WTC11 (cell line): ENCODE measurements at places on chromosomes 16 and 17. TPM values are rescaled to one million over a fixed set of nuclear protein-coding genes. Genes with fewer than 3 reads are reported as not detected.
A peak's percentile ranks its signal among the peaks of the same experiment; 100 is the strongest.

DNA sequence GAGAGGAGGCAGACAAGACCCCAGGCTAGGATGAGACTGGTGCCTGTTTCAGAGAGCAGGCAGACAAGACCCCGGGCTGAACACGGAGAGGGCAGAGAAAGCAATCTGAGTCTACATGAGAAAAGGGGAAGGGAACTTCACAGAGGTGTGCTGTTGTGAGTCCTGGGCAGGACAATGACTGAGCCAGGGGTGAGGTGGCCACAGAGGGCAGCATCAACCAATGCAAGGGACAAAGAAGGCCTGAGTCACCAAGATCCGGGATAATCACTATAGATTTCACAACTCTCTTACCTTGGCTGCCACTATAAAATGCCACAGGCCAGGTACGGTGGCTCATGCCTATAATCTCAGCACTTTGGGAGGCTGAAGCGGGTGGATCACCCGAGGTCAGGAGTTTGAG lies 89.0 kb downstream of the SLC39A11 start:
- no peaks in the 10 kb centered on the region for H3K4me1 ChIP-seq
- H3K36me3 ChIP-seq = no peaks in the 10 kb centered on the region
- peak overlapping the region; percentile 26; the same call in 1 of the 2 replicates for H3K27ac ChIP-seq
- H3K27me3 ChIP-seq = no peaks in the 10 kb centered on the region

DNA sequence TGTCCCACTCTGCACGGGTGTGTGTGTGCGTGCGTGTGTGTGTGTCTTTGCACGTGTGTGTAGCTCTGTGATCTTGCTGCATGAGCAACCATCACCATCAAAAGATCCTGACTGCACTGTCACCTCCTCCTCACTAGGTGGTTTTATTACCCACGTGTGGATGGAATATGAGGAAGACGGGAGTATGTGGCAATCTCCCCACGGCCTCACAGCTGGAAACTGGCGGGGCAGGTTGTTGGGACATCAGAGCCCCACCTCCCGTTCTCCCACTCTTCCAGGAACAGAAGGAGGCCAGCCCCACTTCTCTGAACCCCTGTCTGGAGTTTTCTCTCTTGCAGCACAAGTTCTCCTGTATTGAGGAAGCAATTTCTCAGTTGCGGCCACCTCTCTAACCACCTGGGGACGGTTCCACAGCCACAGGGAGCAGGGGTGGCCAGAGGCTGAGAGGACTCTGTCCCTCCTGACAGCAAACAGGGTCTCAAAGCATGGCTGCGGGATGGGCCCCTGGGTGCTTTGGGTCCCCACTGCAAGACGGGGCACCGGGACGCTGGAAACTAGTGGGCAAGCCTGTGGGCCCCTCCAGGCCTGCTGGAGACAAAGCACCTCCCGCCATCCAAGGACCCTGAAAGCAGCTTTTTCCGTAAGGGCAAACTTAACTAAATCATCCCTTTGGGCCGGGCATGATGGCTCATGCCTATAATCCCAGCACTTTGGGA lies 27.9 kb upstream of the ATP2C2 start:
- no peak overlapping the region for H3K4me3 ChIP-seq
- H3K4me1 ChIP-seq = no peaks in the 10 kb centered on the region
- H3K27me3 ChIP-seq = no peaks in the 10 kb centered on the region
- H3K36me3 ChIP-seq = no peaks in the 10 kb centered on the region; the same call in 1 of the 2 replicates

DNA sequence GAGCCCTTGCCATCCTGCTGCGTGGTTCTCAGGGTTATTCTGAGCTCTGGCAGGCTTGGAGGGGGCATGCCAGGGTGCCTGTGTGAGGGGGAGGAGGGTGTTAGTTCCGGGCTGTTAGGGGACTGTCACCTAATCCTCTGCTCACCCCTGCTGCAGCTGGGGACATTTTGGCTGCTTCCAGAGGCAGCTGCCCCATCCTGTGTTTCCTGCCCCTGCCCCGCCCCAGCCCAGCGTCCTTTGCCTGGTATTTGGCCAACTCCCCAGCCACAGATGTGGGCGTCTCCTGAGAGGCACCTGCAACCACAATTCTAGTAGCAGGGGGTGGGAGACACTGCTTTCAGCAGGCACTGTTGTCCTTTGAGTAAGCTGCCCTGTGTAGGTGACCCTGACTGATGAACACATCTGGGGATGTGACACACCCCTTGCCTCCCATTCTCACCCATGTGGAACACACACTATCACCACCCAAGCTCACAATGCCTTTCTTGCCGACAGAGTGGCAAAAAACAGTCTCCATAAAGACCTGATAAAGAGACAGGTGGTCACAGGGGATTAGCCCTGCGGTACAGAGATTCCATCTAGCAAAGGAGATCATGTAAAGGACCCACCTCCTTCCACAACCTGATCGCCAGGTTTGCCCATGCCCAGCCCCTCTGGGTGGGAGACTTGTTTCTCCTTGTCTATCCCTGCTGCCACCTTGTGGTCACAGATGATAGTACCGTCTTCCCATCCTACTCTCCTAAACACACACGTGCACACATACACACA lies at the start of gene CHRNE:
Gene CHRNE (minus strand): TSS at position 48 of the 768 bp plus-strand sequence. CDS start 35 bp downstream, at position 13.
- no peaks in the 10 kb centered on the region for H3K36me3 ChIP-seq
- peak; percentile 91 for DNase-seq
- peak within 1 kb of the TSS; percentile 6; the same call in 1 of the 2 replicates for H3K27ac ChIP-seq
- H3K27me3 ChIP-seq = peaks cover 10% of the 10 kb centered on the region

GRCh38 chr17:35740216-35740615 lies 8.8 kb downstream of the RASL10B start:
- DNase-seq = no peak
- H3K36me3 ChIP-seq = peaks cover 8% of the 10 kb centered on the region; the same call in 1 of the 2 replicates
- no peak overlapping the region for H3K4me3 ChIP-seq
- H3K27me3 ChIP-seq = peaks cover 51% of the 10 kb centered on the region
- no peak overlapping the region for H3K27ac ChIP-seq

DNA sequence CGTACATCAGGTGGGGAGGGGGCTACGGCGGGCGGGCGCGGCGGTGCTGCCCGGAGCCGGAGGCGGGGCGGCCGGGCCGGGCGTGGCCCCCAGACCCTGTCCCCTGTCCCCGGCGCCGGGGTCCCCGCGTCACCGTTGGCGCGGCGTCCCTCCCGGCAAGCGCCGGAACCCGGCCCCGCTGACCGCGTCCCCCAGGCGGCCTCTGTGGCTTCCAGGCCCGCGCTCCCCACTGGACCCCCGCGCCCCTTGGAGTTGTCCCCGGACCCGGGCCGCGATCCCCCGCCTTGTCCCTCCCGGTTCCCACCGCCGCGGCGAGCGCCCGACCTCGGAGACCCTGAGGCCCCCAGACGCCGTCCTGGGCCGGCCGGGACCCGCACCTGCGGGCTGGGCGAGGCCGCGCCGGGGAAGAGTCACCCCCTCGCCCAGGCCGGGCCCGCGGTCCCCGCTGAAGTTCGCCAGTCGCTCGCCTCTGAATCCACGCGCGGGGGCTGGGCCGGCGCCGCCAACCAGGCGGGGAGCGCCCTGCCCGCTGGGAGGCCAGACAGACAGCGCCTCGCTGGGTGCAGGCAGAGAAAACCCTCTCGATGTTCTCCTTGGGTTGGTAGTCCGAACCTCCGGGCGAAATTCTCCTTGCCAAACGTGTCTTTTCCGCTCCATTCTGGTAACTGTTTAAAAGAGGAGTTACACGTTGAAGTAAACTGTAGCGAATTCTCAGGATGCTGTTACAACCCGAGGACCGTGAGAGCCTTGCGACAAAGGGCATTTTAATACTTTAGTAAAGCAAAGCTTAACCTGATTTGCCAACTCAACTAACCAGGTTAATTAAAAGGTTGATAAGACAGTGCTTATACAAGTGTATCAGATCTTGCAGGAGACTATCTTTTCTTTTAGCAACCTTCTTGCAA lies 761 bp downstream of the GAN start:
- H3K27ac ChIP-seq = peak overlapping the region; percentile 71; the same call in 1 of the 2 replicates
- DNase-seq = peak; percentile 23
- H3K4me3 ChIP-seq = peak overlapping the region; percentile 85
- peaks cover 3% of the 10 kb centered on the region for H3K36me3 ChIP-seq

- no peak for DNase-seq
- no peaks in the 10 kb centered on the region for H3K27me3 ChIP-seq
- H3K4me1 ChIP-seq = peaks cover 33% of the 10 kb centered on the region
- H3K4me3 ChIP-seq = no peak overlapping the region
- H3K36me3 ChIP-seq = peaks cover 47% of the 10 kb centered on the region
These were observed 31.1 kb downstream of the TRPV2 start for GRCh38 chr17:16446338-16446983.

DNA sequence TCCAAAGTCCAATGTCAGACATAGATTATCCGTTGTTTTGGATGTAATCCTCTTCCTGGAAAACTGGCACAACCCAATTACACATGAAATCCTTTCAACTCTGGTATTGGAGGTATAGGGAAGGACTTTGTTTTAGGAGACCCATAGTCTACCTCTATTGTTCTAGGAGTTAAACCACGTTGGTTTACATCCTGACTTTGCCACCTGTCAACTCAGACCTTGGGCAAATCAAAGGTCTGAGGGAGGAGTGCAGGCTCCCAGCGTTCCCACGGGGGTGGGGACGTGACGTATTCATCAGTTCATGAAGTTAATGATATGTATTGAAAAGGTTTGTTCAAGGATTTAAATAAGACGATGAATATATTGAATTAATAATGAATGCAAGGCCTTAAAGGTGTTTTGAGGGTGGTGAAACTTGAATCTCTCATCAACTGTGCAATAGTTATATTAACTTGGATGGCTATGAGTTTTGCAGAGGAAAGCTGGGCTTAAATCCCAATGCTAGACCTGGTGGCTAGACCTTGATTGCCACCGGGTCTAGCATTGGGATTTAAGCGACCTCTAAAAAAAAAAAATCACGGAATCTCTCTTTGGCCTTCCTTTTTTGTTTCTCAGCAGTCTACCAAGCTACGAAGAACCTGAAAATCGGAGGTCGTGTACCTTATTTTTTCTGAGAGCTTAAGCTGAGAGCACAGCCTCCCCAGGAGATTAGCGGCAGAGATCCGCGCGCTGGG lies 744 bp upstream of the NF1 start:
- peak overlapping the region; percentile 82 for H3K27ac ChIP-seq
- H3K27me3 ChIP-seq = no peaks in the 10 kb centered on the region
- DNase-seq = no peak
- no peaks in the 10 kb centered on the region for H3K36me3 ChIP-seq

Gene MYH1
- total RNA-seq = not detected in 3 replicates

Gene HOXB2
- 1.3 to 3.7 TPM (median 2.0 TPM) in 3 replicates for total RNA-seq

- no peaks in the 10 kb centered on the region for H3K36me3 ChIP-seq
- DNase-seq = peak; percentile 79
- peaks cover 61% of the 10 kb centered on the region for H3K27me3 ChIP-seq
- peak overlapping the region; percentile 22; the same call in 1 of the 2 replicates for H3K4me3 ChIP-seq
These were observed 2.8 kb downstream of the RBFOX3 start for GRCh38 chr17:79607940-79608623.

Gene GRAP
- total RNA-seq = 0.50 to 0.59 TPM (median 0.55 TPM) in 3 replicates

- H3K27me3 ChIP-seq = no peaks in the 10 kb centered on the region; the same call in 1 of the 2 replicates
- no peak overlapping the region for H3K4me3 ChIP-seq
- no peak for DNase-seq
- H3K36me3 ChIP-seq = no peaks in the 10 kb centered on the region
- no peak overlapping the region for H3K27ac ChIP-seq
- peaks cover 5% of the 10 kb centered on the region for H3K4me1 ChIP-seq
These were observed 306.3 kb downstream of the SOX9 start for GRCh38 chr17:72426948-72427760.

DNA sequence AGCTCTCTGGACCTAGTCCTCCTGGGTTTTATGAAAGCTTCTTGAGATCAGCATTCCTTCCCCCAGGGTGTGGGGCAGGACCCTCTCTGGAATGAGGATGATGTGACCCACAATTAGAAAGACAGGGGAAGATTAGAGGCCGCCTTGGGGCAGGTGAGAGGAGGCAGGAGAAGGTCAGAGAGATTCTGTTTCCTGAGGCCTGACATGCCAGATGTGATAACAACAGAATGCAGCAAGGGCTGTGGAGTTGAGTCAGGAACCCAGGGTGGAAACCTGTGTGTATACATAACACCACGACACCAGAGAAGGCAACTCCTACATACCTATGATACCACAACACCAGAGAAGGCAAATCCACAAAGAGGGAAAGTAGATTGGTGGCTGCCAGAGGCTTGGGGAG lies 5.4 kb upstream of the SLC5A10 start:
- no peak overlapping the region for H3K4me3 ChIP-seq
- H3K27ac ChIP-seq = no peak overlapping the region
- H3K36me3 ChIP-seq = no peaks in the 10 kb centered on the region
- H3K27me3 ChIP-seq = no peaks in the 10 kb centered on the region

- peaks cover 55% of the 10 kb centered on the region for H3K36me3 ChIP-seq
- no peaks in the 10 kb centered on the region for H3K4me1 ChIP-seq
- H3K4me3 ChIP-seq = no peak overlapping the region
- H3K27me3 ChIP-seq = no peaks in the 10 kb centered on the region
- DNase-seq = no peak
- peak overlapping the region; percentile 40 for H3K27ac ChIP-seq
These were observed 20.8 kb downstream of the WDR45B start for GRCh38 chr17:82627405-82627804.

Gene AP2B1
- 195 to 212 TPM (median 201 TPM) in 3 replicates for total RNA-seq

DNA sequence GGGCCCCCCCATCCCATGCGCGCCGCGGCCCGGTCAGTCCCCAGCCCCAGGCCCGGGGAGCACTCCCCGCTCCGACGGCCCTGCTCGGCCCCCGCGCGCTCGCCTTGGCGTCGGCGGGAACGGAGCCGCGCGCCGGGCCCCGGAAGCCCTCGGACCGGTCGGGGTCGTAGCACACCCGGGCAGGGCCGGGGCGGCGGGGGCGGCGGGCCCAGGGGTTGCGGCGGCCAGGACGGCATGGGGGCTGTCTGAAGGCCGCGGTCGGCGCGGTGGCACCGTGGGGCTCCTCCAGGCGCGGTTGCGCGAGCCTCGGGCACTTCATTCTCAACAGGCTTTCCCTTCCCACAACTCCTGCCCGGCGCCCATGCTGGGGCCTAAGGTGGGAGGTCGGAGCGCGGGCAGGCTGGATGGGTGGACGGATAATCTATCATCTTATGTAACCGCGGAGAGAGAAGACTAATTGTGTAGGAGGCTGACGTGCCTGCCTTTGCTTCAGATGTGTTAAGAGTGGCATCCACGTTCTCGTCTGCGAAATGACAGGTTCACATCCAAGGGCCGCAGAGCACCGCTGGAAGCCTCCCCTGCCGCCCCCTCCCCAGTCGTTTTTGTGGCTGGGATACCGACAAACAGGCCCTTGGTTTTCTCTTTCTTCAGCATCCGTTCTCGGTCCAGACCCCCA lies 708 bp downstream of the BAIAP2 start:
- H3K36me3 ChIP-seq = no peaks in the 10 kb centered on the region; the same call in 1 of the 2 replicates
- peaks cover 25% of the 10 kb centered on the region for H3K27me3 ChIP-seq
- H3K4me3 ChIP-seq = peak overlapping the region; percentile 82
- no peak overlapping the region; the same call in 1 of the 2 replicates for H3K27ac ChIP-seq
- peaks cover 23% of the 10 kb centered on the region for H3K4me1 ChIP-seq

Gene MPO
- not detected in 3 replicates for total RNA-seq

DNA sequence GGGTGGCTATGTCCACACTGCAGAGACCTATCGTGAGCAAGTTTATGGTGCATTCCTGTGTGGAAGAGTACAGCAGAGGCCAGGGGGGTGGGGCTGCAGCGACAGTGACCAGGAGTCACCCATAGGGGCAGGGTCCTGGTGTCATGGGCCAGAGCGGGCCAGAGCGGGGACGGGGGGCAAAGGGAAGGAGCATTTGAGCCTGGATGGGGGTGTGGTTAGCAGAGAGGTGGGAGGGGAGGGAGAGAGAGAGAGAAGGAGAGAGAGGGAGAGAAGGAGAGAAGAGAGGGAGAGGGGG lies 17.8 kb downstream of the JPH3 start:
- no peaks in the 10 kb centered on the region for H3K36me3 ChIP-seq
- H3K4me1 ChIP-seq = peaks cover 20% of the 10 kb centered on the region
- H3K27me3 ChIP-seq = no peaks in the 10 kb centered on the region
- no peak overlapping the region for H3K4me3 ChIP-seq
- DNase-seq = peak; percentile 34
- H3K27ac ChIP-seq = no peak overlapping the region
